AG08396 (cell line): ENCODE measurements at places on chromosomes 13 and 19.

DNA sequence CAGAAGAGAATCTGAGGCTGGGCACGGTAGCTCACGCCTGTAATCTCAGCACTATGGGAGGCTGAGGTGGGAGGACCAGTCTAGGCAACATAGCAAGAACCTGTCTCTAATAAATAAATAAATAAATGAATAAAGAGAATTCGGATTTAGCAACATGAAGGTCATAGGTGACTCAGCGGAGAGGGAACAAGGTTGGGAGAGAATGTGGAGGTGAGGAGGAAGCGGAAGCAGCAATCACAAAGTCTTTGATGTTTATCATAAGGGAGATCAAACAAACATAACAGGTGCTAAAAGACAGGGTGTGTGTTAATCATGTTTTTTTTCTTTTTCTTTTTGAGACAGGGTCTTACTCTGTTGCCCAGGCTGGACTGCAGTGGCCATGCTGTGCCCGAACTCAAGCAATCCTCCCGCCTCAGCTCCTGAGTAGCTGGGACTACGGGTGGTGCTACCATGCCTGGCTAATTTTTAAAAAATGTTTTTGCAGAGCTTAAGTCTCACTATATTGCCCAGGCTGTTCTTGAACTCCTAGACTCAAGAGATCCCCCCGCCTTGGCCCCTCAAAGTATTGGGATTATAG, 16.3 kb downstream of the PBX4 start:
- no peak for DNase-seq

DNA sequence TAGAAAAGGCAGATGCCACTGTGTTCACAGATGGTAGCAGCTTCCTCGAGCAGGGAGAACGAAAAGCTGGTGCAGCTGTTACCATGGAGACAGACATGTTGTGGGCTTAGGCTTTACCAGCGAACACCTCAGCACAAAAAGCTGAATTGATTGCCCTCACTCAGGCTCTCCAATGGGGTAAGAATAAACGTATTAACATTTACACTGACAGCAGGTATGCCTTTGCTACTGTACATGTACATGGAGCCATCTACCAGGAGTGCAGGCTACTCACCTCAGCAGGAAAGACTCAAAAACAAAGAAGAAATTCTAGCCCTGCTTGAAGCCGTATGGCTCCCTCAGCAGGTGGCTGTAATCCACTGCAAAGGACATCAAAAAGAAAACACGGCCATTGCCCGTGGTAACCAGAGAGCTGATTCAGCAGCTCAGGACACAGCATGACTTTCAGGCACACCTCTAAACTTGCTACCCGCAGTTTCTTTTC, 197.7 kb downstream of the ZNF737 start:
- no peak for DNase-seq

GRCh38 chr13:38180670-38181069, 169.0 kb upstream of the UFM1 start:
- no peak for DNase-seq

DNA sequence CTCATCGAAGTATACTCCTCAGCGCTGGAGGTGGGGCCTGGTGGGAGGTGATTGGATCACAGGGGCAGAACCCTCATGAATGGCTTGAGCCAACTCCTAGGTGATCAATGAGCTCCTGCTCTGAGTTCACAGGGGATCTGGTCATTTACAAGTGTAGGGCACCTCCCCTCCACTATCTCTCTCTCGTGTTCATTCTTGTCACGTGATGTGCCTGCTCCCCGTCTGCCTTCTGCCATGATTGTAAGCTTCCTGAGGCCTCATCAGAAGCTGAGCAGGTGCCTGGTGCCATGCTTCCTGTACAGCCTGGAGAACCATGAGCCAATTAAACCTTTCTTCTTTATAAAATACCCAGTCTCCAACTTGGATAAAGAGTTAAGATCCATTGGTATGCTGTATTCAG, 61.4 kb downstream of the NALCN start:
- DNase-seq: no peak

GRCh38 chr13:95588721-95589120, 36.2 kb downstream of the CLDN10 start:
- no peak for DNase-seq

DNA sequence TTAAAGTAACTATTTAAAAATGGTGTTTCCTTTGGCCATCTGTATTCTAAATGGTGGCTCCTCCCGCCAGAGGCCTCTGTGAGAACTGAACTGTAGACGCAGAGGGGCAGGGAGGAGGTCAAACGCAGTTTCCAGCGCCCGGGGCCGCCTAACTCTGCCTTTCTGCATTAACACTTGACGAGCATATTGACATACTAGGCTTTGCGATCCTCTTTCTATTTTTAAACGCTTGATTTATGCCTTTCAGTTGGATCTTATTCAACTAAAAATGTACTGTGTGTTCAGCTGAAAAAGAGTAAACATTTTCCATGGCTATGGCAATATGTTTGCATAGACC, 74.7 kb downstream of the SPACA7 start:
- DNase-seq: no peak

GRCh38 chr19:2533686-2534422, 57.9 kb downstream of the GADD45B start:
- no peak for DNase-seq

DNA sequence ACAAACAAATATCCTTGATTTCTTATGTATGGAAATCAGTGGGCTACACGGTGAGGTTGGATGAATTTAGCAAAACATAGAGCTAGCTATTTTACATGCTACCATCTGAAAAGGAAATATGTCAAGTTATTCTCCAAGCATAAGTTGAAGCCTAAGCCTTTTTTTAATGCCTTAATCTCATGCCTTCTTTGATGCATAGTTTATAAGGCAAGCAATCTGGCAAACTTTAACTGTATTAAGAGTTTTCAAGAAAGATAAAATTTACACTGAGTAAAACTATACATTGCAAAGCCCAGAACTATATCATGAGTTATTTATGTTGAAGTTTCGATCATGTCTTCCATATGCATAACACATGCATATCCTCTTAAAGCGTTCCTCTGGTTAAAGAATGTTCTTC, 85.0 kb upstream of the ATXN8OS start:
- no peak for DNase-seq

- no peak for DNase-seq
These were observed 100.6 kb upstream of the FRY start for GRCh38 chr13:31930901-31931522.

GRCh38 chr13:94602467-94602866, 810 bp downstream of the GPR180 start:
- no peak for DNase-seq

DNA sequence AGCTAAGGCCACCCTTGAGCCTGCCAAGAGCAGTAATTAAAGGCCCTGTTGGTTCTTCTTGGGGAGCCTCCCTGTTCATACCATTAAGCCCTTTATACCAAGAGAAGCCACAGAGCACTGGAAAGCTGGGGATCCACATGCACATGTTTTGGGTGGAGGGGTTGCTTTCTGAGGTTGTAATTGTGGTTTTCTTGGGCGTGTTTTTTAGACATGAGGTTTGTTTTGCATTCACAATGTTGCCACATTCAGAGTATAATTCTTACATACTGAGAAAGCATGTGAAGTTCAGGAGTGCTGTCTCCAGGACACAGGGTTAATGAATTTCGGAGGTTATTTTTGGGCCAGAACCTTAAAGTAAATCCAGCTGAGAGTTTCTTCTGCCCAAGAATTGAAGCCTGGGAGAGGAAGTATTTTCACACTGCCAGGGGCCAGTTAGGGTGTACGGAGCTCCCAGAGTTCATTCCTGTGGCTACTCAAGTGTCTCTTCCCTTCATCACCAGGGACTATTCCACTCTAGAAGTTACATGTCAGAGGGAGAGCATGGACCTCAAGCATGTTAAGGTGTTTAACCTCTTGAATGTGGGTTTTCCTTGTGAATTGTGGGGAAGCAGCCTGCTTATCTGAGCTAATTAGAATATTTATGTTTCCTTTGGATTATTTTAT, 37.0 kb downstream of the ZNF136 start:
- DNase-seq: no peak
